ENCODE measurements at places on chromosomes 2 and 18. TPM values are rescaled to one million over a fixed set of nuclear protein-coding genes. Genes with fewer than 3 reads are reported as not detected.

GRCh38 chr2:226995625-226996041 is 159.8 kb downstream of the RHBDD1 start:
- DNase-seq: no peak

GRCh38 chr2:223599640-223600380 is 2.4 kb downstream of the SCG2 start:
- no peak for DNase-seq

Gene STPG4
- 0.19 TPM for total RNA-seq

- no peak for DNase-seq
Measured at GRCh38 chr2:216078776-216079175, 2.8 kb downstream of the PECR start.

Gene ASB1
- total RNA-seq: 34.3 TPM

- DNase-seq: no peak
Measured at GRCh38 chr18:321865-322467, 54.1 kb upstream of the THOC1 start.

GRCh38 chr2:112004253-112004645 is 50.8 kb upstream of the TMEM87B start:
- DNase-seq: no peak

Gene VIT
- not detected for total RNA-seq

DNA sequence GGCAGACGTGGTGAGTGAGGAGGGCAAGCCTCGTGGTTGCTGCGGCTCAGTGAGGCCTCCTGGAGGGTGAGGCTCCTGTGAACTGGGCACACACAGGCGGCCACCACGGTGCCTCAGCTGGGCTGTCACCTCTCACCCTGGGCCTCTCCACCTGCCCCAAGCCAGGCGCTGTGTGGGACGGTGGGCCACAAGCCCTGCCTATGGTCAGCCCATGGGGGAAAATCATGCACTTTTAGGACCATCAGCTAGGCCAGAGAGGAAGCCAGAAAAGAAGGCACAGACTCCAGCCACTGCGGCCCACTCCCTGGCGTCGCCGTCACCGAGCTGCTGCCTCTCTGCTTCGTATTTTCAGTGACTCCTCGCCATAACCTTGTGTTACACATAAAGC is 28.5 kb upstream of the HS6ST1 start:
- DNase-seq: no peak

- DNase-seq: no peak
Measured at GRCh38 chr2:14631406-14632040, 994 bp upstream of the LRATD1 start.

DNA sequence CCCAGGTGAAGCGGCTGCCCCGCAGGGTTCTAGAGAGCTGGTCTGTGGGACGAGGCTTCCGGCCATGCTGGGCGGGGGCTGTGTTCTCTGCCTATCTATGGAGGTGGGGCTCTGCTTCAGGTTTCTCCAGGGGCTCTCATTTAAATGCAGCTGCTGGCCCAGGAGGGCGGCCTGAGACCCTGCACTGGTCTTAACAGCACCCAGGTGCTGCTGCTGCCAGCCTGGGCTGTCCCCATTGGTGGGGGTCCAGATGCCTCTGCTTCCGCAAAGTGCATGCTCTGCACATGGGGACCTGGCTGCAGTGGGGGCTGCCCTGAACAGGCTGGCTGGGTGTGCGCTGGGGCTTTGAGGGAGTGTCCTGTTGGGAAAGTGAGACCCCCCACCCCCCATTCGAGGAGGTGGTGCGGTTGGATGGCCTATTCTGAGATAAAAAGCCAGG is 29.7 kb upstream of the ALLC start:
- DNase-seq: no peak

Gene CCBE1
- total RNA-seq: not detected

DNA sequence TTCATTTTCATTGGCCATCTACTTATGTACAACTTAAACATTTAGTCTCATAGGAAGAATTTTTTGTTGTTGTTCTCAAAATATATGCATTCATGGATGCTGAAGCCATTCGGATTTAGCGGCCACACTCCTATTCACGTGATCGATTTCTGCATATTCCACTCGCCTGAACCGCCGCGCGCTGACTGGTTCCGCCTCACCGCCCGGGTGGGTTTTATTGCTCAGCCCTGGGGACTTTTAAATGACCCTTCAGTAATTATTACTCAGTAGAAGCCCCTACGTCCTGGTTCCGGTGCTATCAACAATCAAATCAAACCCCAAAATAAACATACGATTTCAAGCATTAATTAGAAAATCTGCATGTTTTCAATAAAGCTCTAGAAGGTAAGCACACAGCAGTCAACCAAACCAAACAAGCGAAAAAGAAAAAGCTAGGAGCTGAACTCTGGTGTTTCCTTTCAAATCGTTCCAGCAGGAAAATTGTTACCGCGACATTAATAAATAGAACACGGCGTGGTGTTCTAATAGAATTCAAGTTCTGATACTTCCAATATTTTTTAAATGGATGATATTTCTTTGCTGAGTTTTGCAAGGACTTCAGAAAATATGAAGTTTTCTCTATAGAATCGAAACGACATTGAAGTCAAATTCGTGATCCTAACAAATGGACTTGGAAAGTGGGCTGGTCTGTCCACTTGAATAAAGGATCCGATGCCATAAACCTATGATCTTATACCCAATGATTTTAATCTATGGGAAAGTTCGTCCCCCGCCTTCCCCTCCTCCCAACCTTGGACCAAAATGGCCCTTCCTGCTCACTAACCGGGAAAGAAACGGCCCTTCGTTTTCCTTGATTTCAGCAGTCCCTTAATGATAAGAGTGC is 9.3 kb downstream of the PAX3 start:
- DNase-seq: no peak

Data from activated naive CD8-positive, alpha-beta T cell treated with anti-CD3 and anti-CD28 coated beads, Interleukin-2, amount 10 ng/mL, durations not matched to agents 7 days and 5 days (primary cell).